ENCODE measurements at places on chromosomes 4 and X.

DNA sequence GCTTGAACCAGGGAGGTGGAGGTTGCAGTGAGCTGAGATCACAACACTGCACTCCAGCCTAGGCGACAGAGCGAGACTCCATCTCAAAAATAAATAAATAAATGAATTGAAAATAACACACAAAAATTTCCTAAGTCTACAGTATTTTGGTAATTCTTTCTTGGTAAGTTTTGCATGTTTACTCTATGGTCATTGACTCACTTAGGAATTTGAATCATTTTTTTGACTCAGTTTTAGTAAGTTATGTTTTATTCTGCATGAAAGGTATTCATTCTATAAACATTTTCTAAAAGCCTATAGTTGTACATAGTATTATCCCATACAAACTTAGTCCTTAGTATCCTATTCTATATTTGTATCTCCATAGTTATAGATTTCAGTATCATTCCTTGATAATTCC, 772.9 kb upstream of the SLIT2 start:
- DNase-seq, result no peak

GRCh38 chr4:159150396-159150795, 47.5 kb downstream of the RAPGEF2 start:
- no peak for DNase-seq

DNA sequence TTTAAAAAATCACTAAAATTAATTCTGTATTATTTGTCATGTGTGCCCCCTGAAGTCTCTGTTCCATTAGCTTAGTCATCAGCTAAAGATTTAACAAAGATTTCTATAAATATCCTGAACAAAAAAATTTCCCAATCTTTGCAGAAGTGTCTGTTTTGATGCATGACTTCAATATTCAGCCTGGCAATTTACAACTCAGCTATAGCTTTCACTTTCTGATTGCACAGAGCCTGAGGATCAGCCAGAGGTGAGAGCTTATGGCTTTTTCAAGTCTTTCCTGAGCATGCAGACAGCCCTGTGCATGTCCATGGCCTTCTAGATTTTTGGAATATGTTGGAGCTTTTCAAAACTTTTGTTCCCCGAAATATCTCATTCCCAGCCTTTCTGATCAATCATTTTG, 420.1 kb downstream of the ZNF674 start:
- no peak for DNase-seq

DNA sequence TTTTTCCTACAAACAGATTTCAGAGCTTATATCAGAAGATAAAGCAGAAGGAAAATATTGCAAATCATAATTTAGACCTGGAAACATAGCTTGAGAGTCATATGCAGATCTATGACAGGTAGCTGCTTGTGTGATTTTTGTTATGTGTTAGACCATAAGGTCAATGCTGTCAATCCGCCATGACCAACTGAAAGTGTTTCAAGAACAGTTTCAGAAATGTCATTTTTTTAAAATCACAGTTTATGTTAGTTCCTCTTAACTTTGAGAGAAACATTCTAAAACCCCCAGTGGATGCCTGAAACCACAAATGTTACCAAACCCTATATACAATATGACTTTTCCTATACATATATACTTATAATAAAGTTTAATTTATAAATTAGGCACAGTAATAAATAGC, 391.3 kb upstream of the FAM241A start:
- no peak for DNase-seq

DNA sequence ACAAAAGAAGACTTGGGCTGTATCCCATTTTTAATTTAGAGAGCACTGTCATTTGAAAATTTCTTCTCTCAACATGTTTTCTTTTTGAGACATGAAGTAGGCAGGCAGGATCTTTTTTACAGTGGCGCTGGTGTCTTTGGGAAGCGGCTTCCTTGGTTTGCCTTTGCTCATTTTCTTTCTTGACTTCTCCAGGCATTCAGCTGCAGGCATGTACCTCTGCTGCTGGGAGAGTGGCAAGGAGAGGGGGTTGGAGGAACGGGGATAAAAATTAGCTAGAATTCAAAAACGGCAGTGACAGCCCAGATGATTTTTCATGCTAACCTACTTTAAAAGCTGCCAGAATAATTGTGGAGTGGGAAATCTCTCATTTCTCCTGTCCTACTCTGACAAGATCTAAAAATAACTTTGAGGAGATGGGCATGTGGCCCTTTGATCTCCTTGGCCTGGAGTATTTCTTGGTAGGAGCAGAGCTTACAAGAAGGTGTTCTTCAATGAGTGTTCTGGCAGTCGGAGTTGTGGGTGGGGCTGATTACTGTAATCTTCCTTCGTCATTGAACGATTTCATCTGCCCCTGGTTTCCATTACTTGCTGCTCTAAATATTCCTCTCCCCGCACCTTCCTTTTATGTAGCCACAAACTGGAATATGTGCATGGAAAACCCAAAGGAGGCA, 54.8 kb downstream of the TBL1X start:
- no peak for DNase-seq

GRCh38 chr4:24764345-24764744, 31.0 kb upstream of the SOD3 start:
- DNase-seq, result no peak

- no peak for DNase-seq
Measured at GRCh38 chr4:173318240-173318639, 15.9 kb downstream of the HMGB2 start.

DNA sequence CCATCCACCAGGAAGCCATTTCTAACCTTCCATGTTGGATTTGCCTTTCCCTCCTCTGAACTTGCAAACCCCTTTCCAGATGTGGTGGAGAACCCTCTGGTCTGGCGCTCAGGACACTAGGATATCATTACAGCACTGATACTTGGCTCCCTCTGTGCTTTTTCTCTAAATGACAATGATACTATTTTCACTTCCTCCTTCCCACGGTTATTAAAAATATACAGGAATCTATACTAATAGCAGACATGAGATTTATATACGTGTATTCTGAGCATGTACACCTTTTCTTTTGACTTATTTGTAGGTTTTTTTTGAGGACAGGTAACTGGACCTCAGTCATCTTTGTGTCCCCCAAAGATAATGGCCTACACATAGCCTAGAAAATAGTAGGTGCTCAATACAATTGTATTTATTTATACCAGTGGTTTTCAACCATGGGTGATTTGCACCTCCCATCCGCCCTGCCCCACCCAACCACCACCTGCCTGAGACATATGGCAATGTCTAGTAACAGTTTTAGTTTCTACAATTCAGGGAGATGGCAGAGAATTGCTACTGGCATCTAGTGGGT, 60.4 kb upstream of the PLAC8 start:
- no peak for DNase-seq

- DNase-seq, result no peak
Measured at GRCh38 chr4:75848891-75849290, 53.4 kb downstream of the PPEF2 start.

DNA sequence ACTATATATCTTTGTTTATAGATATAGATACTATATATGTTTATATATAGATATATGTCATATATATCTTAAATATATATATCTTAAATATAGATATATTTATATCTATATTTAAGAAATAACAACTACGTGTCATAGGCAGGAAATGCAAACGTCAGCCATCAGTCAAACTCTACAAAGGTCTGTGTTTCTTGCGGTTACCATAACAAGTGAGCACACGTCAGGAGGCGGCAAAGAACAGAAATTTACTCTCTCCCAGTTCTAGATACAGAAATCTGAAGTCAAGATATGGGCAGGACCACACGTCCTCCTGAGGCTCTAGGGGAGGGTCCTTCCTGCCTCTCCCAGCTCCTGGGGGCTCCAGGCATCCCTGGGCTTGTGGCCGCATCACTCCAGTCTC, 6.5 kb downstream of the PLCXD1 start:
- no peak for DNase-seq

- peak; percentile 20 for DNase-seq
Measured at GRCh38 chrX:47568656-47569295, 7.8 kb downstream of the ARAF start.

- DNase-seq, result no peak
Measured at GRCh38 chr4:81786766-81787165, 315.1 kb upstream of the RASGEF1B start.

- no peak for DNase-seq
Measured at GRCh38 chr4:156710365-156711192, 261.0 kb downstream of the PDGFC start.

- DNase-seq, result no peak
Measured at GRCh38 chr4:73702796-73703287, 37.5 kb upstream of the CXCL8 start.

- no peak for DNase-seq
Measured at GRCh38 chr4:80295336-80295735, 28.9 kb downstream of the FGF5 start.

DNA sequence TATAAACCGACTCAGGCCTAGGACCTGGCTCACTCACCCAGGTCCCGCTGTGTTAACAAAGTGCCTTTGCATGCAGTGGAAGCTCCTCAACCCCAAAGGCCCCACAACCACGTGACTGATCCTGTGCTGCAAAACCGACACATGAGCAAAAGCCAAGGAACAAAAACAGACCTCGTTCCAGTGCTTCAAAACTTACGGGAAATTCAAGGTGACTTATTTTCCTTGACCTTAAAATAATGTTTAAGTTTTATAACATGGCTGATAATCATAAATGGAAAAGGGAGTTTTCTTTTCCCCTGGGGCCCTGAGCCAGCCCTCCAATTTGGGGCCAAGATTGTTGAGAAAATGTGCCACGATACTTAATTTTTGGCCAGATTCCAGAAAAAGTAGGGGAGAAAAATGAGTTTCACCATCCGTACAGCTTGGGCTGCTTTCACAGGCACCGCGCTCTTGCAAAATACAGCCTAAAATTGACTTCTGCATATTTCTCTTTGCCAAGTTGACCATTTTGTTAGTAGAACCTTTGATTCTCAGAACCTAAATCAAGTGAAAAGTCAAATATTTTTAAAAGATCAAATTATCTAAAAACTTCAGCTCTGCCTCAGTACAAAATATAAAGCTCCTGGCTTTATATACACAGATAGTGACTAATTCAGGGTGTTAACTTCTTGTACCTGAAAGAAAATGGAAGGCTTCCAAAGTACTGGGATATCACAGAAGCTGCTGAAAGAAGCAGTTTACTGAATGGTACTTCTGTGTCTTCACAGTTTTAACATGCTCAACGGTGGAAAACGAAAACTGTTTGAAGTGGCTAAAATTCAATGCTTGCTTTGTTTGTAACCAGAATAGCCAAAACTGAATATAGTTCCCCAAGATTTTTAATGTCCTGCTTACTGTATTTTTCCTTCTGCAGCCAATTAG, 93.8 kb downstream of the APBB2 start:
- DNase-seq, result no peak

GRCh38 chr4:180189666-180190065, 2053.5 kb upstream of the TENM3 start:
- no peak for DNase-seq

DNA sequence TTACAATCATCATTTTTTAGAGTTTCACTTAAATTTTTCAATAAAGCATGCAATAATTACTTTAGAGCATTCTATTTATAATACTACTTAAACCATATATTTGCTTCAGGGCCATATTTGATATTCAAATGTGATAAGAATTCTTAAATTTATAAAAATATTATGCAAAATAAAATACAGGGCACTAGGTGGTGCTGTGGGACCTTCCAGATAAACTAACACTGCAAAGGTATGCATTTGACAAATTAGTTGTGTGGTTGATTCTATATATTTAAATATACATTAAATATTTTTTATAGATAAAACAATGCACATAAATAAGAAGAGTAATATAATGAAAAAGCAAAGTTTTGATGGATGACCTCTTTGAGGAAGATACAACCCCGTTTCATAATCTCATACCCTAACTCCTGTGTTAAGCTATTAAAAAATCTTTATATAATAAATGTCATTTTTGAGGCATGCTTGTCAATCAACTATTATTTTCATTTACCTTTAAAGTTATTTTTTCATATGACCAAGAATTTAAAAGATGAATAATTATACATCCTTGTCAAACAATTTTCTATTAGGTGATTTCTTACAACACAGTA, 128.4 kb downstream of the REELD1 start:
- DNase-seq, result peak; percentile 38

DNA sequence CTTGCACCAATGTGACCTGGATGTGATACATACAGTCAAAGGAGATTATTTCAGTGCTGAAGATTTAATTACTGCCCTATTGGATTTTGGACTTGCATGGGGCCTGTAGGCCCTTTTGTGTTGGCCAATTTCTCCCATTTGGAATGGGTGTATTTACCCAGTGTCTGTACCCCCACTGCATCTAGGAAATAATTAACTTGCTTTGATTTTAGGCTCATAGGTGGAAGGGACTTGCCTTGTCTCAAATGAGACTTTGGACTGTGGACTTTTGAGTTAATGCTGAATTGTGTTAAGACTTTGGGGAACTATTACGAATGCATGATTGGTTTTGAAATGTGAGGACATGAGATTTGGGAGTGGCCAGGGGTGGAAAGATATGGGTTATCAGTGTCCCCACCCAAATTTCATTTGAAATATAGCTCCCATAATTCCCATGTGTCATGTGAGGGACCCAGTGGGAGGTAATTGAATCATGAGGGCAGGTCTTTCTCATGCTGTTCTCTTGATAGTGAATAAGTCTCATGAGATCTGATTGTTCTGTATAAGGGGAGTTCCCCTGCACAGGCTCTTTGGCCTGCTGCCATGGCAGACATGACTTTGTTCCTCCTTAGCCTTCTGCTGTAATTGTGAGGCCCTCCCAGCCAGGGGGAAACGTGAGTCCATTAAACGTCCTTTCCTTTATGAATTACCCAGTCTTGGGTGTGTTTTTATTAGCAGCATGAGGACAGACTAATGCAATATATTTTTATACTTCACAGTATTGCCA, 362.2 kb upstream of the SPANXN4 start:
- DNase-seq, result no peak

DNA sequence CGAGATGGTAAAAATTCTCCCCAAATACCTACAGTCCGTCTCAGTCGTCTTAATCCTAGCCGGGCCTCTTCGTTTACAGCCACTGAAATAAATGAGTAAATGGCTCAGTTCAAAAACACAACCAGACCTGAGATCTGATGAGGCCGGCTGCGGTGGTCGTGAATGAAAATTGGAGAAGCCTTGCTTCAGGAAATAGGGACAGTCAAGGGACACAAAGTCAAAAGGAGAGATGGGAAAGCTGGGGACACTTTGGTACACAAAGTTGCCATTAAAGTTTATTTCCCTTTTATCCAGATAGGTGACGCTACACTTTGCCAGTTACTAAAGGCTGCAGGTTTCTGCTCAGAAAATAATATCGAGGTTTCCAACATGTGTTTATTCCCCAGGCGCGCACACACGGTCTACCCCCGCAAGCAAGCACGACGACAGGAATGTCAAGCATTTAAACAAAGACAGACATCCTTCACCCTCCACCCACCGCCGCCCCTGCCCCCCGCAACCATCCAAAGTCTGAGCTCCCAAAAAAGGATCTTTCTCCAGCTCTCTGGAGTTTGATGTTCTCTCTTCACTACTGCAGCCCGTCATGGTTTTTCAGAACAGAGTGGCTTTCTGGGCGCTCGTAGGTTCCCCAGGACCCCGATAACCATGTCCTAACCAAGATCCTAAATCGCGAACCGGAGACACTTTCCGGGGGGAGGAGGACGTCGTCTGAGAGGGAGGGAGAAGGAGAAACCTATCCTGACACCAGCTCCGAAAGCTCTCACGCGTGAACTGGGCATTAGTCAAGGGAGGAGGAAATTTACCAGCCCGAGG, 1.3 kb upstream of the PCDH7 start:
- peak; percentile 52 for DNase-seq

Data from NCI-H1417 (cell line).